HS-27A (cell line): ENCODE measurements at places on chromosomes 11 and 22.

GRCh38 chr11:45607995-45608394 is 57.4 kb downstream of the CHST1 start:
- DNase-seq = no peak

- peak; percentile 9 for DNase-seq
Observed at GRCh38 chr11:26896719-26897118, 97.2 kb upstream of the FIBIN start.

DNA sequence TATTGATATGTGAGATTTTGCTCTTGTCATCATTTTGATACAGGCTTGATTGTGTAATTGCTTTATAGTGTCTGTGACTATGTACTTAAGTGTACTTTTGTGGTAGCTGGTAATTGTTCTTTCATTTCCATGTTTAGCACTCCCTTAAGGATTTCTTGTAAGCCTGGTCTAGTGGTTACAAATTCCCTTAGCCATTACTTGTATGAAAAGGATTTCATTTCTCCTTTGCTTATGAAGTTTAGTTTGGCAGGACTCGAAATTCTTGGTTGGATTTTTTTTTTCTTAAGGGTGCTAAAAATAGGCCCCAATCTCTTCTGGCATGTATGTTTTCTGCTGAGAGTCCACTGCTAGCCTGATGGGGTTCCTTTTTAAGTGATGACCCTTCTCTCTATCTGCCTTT is 346.8 kb downstream of the JRKL start:
- no peak for DNase-seq

DNA sequence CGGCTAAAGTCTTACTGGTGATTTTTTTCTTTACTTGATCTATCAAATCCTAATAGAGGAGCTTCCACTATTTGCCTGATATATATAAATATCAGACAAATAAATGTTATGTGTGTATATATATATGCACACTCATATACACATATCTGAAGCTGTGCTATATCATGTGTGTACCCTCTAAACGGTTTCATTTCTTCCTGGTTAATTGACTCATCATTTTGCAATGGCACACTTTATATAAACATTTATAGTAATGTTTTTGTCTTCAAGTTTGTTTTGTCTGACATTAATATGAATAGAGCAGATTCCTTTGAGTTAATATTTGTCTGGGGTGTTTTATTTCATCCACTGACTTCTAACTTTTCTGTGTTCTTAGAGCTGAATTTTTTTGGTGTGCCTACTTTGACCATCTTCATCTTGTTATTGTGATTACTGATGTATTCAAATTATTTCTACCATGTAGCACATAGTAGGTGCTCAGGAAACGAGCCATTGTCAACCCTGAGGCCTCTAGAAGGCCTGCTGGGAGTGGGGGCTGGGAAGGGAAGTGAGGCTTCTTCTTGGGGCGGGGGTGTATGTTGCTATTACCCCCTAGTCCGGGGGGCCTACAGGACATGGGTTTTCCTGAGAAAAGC is 82.6 kb downstream of the LRRC32 start:
- no peak for DNase-seq

GRCh38 chr11:121494355-121495099 is 41.8 kb upstream of the SORL1-AS1 start:
- no peak for DNase-seq

- no peak for DNase-seq
Observed at GRCh38 chr11:126268361-126268707, 361 bp downstream of the SRPRA start.

GRCh38 chr11:114256176-114256966 is 39.8 kb upstream of the NNMT start:
- DNase-seq = no peak

DNA sequence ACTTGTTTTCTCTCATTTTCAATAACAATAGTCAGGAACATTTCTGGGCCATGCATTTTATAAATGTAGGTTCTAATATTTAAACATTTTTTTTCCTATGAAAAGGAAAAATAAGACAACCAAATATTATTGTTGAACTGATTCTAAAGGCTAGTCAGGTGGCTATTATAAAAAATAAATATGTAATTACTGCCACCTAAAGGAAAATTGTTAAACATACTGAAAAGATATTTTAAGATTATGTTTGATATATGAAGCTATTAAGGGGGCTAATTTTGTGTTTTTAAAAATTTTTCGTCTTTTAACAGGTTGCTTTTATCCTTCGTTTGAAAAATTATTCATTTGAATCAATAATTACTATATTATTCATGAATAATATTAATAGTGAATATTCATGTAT is 62.2 kb upstream of the FDX1 start:
- DNase-seq = no peak

DNA sequence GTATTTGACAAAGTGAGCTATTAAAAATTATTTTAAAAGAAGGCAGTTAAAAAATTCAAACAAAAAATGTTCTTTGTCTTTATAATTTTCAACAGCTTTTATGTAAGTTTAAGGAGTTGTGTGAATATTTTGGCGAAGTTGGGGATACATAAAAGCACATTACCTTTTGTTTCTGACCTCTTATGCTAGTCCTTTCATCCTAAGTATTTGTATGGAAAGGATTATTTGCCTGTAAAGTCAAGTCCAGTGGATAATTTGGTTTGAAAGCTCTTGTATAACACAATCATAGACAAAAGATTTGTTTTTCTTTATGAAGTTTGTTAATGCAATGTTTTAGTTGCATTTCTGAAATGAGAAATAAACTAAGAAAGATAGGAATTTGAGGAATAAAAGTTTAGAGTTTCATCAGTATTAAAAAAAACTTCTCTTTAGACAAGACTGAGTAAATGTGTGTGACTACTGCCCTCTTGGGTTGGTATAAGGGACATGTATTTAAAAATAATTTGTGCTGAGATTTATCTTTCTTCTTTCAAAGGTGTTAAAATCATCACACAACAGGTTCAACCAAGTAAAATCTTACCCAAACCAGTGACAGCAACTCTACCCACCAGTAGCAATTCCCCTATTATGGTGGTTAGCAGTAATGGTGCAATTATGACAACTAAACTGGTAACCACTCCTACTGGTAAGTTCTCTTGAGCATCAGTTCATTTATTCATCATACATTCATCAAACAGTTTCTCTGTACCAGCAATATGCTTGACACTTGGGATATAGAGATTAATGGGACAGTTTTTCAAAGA is 68.2 kb downstream of the EMSY start:
- DNase-seq = no peak

DNA sequence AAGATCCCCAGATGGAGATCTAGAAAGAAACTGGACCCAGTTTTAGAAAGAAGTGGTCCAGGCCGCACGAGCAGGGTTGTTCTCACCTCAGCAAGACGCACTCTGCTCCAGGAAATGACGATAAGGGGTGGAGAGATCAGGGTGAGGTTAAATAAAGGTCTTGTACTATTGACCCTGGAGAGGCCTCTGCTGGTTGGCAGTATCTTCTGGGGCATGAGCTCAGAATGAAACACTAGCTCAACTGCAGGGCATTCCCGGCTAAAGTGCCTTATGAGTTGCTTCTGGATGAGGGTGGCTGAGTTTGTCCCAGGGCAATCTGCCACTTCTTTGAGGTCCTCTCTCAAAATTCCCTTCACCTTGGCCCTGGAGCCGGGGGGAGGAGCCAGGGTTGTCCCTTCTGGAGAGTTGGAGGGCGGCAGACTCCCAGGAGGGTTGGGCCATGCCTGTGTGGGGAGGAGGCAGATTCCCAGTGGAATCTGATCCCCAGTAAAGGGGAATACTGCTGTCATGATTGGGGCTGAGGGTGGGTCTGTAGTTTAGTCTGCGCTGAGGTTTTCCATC is 10.9 kb downstream of the USP2 start:
- no peak for DNase-seq

GRCh38 chr11:837189-837989 is 4.6 kb downstream of the CD151 start:
- DNase-seq = no peak

DNA sequence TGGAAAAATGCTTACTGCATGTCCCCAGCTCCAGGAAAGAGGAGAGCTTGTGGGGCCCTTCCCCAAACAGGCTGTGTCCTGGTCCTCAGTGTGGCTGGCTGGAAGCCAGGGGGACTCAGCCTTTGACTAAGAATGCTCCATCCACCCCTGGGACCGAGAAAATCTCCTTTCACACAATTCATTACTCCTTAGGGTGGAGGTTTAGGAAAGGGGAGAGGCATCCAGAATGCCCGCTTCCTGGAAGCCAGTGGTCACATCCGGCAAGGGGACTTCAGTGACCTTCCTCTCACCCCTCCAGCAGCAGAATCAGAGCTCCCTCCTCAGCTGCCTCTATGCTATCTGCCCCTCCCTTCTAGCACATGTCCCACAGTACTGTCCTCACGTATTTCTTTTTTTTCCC is 21.9 kb downstream of the ATG16L2 start:
- no peak for DNase-seq

- DNase-seq = no peak
Observed at GRCh38 chr11:705646-706438, at the start of gene EPS8L2. Gene EPS8L2, plus strand, starts transcription at chr11:706231. Its CDS starts 3,177 bp downstream, at chr11:709408.

DNA sequence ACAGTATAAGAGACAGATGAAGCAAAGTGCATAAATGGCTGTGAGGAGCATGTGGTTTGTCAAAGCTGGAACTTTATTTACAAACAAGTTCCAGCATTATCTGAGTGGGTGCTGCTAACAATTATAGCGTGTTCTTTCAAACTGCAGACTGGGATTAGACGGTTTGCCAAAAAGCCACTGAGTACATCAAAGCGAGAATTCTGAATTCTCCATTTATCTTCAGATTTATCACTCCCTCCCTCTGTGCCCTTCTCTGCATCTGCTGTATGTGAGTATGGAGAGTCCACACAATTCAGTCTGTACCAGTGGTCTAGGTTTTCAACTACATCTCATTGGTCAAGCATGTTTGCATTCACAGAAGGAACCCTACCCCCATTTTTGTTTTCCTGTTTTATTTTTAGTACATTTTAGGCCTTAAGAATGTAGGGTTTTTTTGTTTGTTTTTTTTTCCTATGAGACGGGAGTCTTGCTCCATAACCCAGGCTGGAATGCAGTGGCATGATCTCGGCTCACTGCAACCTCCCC is 18.1 kb upstream of the INCENP start:
- no peak for DNase-seq

DNA sequence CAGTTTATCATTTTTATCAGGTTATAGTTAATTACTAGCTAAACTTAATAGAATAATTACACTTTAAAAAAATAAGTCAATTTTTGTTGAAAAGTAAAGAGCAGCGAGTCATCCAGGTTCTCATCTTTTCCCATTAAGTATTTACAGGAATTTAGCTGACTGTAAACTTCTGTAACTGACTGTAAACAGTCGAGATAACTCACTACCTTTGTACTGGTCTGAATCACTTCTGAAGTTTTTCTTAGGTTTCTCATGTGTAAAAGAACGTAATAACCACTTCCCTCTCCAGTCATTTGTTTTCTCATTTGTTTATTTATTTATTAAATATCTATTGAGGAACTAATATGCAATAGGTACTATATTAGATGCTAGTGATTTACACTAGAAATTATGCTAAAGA is 270.8 kb downstream of the DYNC2H1 start:
- no peak for DNase-seq
